Activated CD4-positive, alpha-beta T cell treated with anti-CD3 and anti-CD28 coated beads for 48 hours (primary cell): ENCODE measurements at places on chromosomes 13 and 19.

DNA sequence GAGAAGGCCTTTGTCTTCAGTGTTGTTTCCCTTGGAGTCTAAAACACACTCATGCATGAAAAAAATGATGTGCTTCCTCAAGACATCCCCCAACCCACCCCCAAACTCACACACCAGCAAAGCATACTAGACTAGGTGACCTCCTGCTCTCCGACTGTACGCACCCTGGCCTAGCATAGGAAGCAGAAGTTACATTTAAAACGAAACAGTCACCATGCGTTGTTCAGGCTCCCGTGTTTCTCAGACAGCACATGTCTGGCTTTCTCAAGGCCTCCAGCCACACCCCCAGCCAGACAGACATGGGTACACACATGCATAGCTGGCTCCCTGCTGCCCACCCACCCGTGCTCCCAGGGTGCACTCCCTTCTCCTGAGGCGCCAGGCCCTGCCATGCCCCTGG, 28.7 kb upstream of the C1QTNF9 start:
- DNase-seq: no peak

DNA sequence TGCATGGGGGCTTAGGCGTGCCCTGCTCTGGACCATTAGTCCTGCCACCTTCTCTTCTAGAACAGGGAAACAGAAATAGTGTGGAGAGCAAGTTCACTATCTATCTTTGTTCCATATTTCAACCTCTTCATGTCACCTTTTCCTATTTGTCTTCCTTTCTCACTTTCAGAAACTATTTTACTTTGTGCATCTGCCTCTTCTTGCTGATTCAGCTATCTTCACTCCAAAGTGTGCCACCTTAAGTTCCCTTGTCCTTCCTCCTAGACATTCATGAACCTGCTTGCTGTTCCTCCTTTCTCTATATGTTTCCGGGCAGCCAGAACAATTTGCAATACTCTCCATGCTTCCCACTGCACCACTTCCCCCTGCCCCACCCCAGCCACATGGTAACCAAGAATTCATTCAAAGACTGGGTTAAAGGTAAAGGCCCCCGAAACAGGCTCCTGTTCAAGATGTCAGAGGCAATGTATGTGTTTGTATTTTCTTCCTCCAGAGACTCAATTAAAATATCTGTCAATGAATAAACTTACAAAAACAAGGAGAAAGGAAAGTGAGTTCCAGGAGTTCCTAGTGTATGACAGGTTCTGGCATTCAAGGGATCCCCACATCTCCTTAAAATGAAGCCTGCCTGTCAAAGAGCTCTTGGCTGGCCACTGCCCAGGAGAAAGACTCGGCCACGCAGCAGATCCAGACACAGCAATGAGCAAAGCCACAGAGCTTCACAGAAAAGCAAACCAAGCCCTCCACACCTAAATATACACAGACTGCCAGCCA, 268.1 kb downstream of the DNAJC15 start:
- DNase-seq: no peak

DNA sequence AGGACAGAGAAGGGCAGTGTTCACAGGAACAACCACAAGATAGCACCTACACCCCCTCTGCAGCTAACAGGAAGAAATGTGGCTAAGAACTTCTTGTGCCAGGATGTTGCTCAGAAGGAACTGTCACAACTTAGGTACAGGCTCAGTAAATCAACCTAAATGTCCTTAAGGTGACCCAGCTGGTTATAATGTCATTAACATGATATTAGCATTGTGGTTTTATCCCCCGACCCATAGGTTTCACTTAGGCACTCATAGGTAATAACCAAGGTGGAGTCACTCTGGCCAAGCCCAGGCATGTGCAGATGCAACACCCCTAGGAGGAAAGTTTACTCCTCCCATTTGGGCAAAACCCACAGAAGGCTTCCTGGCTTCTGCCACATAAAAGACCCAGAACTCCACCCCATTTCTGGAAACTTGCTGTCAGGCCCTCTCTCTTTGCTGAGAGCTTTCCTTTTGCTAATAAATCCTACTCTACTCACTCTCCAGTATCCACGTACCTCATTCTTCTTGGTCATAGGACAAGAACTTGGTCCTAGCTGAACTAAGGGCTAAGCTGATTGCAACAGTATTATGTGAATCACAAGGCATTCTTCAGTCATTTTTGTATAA, 951.3 kb downstream of the SLITRK5 start:
- peak; percentile 6 for DNase-seq

GRCh38 chr19:52428937-52429336, at the start of gene ZNF534:
Gene ZNF534, plus strand, starts transcription at chr19:52429148. Its CDS starts 2,327 bp downstream, at chr19:52431475.
- no peak for DNase-seq

DNA sequence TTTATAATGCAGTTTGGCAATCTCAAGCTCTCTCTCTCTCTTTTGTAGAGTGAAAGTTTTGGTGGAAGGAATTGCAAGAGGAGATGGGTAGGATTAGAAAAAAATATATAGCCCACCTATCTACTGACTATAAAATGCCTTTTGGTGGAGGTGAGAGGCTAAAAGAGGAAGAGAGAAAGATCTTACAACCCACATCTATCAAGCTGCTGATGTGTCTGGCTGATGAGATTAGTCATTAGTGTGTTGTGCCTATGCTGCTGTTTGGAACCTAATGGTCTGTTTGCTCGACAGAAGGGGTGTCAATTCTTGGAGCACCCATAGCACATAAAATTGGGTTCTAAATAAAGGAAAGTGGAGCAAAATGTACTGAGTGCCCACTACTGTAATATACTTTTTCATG, 411.0 kb downstream of the HS6ST3 start:
- no peak for DNase-seq

DNA sequence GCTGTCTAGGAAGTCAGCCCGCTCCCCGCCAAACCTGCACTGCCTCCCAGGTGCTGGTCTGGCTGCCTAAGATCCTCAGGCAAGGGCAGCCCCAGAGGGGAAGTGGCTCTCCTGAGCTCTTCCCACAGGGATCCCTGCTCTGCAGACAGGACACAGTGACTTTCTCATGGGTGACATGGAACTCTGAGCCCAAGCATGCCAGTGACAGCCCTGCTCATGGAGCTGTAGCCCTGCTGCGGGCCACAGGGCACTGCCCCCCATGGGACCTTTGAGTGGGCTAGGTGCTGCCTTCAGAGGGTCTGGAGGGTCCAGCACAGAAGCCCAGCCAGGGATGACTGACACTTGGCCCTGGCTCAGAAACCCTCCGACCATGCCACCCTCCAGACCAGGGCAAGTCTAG, 109.1 kb downstream of the TUBA3C start:
- no peak for DNase-seq
